ENCODE measurements at places on chromosomes 12 and 14.

- peak; percentile 69 for DNase-seq
Observed at GRCh38 chr12:94872971-94873733, 130.3 kb downstream of the NDUFA12 start.

DNA sequence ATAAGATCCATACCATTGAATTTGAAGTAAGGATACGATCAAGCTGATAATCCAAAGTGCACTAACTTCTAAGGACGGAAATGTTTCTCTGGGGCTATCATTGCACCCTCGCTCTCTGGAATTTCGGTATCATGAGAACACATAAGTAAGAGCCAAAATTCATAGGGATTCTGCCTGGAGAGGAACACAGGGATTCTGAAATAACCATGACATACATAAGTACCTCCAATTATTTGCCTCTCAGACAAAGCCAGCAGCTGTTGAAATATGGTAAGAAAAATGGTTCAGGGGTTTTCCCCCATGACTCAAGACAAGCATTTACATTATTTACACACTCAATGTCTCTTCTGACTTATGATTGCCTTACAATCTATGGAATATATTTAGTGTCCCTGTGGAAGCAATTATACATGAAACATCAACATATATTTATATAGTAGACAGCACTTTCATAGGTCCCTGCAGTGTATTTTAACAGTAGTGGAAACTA, 1123.6 kb upstream of the SEL1L start:
- no peak for DNase-seq

DNA sequence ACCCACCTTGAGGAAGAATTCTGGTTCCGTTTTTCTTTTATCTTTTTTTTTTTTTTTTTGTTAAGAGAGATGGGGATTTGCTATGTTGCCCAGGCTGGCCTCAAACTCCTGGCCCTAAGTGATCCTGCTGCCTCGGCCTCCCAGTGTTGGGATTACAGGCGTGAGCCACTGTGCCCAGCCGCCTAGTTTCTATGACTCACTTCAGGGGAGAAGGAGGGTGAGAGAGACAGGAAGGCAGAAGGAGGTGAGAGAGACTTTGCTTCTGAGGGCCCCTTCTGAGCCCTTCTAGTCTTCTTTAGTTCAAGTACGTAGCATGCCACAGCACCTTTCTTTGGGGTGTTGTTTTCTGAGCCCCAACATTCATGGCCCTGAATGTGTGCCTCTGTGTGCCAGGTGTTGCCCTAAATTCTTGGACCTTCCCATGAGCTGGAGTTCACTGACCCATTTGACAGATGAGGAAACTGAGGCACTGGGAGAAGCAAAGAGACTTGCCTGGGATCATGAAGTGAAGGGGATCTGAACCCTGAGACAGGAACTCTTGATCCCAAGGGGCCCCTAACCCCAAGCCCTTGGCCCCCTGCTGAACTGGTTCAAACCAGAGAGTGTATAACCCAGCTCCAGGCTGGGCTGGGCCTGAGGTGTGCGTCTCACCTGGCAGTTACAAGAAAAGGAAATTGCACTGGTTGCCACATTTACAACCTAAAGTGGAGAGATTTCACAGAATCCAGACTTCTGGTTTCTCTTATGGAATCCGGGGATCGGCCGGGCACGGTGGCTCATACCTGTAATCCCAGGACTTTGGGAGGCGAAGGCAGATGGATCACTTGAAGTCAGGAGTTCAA, 20.8 kb downstream of the SH2B3 start:
- DNase-seq: no peak

DNA sequence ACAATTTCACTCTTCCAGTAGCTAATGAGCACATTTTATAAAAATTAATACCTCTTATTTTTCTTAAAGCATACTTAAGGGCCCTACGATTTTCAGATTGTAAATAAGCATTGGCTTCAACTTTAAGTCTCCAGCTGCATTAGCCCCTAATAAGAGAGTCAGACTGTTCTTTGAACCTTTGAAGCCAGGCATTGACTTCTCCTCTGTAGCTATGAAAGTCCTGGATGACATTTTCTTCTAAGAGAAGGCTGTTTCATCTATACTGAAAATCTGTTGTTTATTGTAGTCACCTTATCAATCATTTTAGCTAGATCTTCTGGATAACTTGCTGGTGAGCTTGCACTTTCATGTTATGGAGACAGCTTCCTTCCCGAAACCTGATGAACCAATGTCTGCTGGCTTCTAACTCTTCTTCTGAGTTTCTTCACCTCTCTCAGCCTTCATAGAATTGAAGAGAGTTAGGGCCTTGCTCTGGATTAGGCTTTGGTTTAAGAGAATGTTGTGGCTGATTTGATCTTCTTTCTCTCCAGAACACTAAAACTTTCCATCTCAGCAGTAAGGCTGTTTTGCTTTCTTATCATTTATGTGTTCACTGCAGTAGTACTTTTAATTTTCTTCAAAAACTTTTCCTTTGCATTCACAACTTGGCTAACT, 377.1 kb upstream of the RGS6 start:
- no peak for DNase-seq

DNA sequence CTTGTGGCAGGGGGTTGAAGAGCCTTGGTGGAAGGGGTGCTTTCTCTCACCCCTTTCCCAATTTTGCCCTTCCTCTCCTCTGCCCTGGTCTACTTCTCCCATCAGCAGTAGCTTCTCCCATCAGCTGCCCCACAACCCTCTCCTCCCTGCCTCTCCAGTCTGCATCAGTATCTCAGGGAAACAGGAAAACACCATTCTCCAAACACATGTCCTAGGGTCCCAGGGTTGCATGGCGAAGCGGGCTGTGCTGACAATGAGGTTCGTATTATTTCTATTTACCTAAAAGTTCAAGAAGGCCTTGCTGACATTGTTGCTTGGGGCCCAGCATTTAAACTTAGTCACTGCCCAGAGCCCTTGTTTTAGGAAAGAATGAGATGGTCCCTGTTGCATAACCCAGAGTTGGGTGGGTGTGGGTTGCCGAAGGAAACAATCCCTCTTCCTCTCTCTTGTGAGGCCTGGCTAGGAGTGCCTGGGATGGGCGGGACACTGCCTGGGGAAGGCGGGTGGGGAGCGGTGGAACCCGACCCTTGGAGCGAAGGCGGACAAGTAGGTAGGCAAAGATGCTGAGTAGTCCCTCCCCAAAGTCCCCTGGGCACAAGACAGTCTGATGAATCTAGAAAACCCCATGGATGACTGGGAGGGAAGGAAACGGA, 1.3 kb upstream of the IGFBP6 start:
- DNase-seq: peak; percentile 55

- DNase-seq: no peak
Observed at GRCh38 chr12:123936956-123937706, 35.5 kb downstream of the CCDC92 start.

DNA sequence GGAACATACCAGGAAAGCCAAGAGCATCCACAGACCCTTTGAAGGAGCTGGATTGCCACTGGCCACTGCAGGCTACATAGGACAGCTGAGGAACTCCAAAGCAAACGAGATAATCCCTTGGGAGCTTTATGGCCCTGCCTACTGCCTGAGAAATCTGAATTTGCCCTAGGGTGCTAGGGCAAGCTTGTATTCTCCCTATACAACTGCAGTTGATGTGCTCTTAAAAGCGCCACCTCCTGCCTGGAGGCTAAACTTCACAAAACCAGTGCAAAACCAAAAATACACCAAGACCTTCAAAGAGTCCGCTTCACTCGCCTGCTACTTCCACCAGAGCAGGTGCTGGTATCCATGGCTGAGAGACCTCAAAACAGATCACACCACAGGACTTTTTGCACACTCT, 99.6 kb upstream of the KRR1 start:
- DNase-seq: peak; percentile 74

DNA sequence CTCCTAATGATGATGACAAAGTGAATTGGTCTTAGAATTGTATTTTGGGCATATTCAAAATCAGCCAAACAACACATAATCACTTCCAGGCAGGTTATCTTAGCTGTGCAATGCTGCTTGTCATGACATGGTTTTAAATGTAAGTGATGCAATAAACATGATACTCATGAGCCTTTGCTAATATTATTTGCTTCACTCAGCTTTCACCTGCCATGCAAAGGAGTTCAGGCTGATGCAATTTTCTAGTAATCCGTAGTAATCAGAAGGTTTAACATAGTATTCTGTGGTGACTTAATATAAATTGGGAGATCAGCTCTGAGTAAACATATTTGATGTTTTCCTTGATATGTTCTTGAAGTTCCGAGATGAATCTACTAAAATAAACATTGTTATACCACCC, 29.1 kb downstream of the TMEM260 start:
- no peak for DNase-seq

- DNase-seq: peak; percentile 69
Observed at GRCh38 chr14:81269100-81269978, 48.6 kb upstream of the GTF2A1 start.

DNA sequence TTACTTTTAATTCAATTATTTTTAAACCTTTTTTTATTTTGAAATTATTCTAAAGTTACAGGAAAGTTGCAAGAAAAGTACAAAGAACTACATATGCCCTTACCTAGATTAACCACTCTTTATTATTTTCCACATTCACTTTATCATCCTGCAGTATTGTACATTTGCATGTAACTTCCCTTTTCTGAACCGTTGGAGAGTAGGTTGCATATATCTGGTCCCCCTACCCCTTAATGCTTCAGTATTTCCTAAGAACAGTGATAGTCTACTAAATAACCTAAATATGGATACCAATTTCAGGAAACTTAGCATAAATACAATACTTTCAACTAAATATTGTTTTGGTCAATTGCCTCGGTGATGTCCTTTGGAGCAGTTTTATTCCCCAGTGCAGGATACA, 15.0 kb downstream of the G2E3 start:
- no peak for DNase-seq

DNA sequence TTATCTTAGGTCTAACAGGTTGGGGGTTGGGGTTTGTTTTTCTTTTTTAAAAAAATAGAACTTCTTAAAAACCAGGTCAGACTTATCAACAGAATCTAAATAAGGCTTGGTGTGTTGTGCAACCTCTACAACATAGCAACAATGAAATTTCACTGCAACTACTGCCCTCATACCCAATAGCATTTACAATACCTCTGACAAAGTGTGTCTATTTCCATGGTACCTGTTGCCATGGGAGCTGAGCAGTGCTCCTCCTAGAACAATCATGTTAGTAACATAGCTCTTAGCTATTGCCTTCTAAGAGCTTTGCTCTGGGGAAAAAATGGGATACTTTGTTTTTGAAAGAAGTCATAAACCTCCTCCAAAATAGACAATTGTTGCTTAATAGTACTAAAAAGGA, 103.3 kb upstream of the CCDC175 start:
- DNase-seq: no peak

- no peak for DNase-seq
Observed at GRCh38 chr12:95208678-95209077, 8.6 kb downstream of the FGD6 start.

DNA sequence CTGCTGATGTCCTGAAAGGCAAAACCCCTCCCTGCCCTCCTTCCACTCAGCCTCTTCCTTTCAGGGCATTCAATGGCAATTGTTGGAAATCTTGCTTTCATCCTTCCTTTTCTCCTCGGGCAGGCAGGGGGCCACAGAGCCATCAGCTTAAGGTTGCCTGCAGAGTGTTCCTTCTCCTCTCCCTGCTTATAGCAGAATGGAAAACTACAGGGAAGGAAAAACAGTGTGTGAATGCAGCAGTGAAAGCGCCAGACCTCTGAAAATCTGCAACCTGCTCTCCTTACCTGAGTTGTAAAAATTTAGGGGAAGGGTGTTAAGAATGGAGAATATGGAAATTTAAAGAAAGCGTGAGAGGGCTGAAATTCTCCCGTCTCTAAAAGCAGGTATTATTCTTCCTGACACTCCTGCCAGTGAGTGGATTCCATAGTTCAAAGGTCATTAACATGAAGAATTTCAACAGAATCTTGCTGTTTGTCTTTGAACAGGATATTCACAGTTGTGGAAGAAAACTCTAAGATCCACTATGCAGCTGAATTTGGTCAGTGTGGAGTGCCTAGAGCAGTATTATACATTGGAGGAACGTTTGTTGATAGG, 348.8 kb downstream of the KCNH5 start:
- peak; percentile 71 for DNase-seq

- no peak for DNase-seq
Observed at GRCh38 chr12:111056618-111057521, 136.5 kb upstream of the MYL2 start.

DNA sequence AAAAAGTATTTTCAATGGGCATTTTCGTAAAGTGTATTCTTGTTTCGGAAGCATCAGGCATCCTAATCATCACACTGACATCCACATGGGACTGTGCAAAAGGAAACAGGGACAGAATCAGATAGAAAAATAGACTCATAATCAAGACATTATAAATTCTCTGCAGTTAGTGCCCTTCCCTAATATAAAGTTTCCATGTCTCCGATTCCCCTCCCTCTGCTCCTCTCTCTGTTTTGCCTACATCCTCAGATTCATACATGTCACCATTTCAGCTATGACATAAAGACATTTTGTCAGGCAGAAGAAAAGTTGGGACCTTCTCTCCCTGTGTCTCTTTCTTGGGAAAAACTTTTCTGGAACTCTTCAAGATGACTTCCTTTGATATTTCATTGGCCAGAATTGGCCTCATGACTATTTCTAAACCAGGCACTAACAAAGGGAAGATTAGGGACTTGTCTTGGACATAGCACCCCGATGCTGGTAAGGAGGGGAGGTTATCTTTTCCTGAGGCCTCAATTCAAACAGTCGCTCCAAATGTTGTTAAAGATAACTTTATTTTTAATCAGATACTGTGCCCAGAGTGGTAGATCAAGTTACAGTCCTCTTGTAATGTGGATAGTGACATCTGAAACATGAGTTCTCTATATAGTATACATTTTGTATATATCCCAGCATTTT, 212.1 kb upstream of the BTG1 start:
- no peak for DNase-seq

DNA sequence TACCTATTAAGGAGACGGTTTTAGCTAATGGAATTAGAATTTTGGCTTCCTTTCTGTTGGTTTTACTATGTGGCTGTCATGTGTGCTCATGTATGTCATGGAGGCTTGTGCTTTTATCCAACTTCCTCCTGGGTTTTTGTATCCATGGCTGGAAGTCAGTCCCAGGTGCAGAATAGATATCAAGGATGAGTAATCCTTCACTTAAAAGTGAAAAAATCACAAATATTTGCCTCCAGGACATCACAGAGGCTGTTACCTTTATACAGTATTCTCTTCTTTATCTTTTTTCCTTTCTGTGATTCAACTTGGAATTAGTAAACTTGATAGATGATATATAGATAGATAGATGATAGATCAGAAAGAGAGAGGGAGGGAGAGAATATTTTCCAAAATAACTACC, 706.8 kb downstream of the GALC start:
- no peak for DNase-seq

DNA sequence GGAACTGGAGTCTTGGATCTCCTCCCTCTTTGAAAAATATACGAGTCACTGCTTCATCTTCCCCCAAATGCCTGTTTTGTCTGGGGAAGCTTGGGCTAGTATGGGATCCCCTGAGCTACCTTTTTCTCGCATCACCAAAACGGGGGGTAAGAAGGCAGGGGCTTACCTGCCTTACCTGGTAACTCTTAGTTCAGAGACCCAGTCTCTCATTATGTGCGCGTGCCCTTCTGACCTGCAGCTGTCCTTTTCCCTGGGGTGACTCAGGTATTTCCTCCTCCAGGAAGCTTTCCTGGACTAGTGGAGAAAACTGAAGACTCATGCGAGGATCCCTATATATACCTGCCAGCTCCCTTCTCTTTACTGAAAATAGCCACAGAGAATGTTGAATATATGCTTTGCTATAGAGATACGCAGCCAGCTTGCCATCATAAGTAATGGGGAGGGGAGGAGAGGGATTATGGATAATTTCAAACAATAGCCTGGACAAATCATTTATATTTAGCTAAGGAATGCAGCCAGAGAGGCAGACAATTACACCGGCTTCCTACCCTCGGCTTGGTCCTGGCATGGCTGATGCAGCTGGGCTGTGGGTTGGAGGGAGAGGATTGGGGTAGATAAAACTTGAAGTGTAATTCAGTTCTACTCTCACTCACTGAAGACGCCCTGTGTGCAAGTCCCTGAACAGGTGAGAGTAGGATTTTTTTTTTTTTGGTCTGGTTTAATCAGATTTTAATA, 1.1 kb downstream of the TSPAN9 start:
- DNase-seq: no peak
